Transverse colon (tissue), 4 donors: ENCODE measurements at places on chromosomes 2 and 18. TPM values are rescaled to one million over a fixed set of nuclear protein-coding genes. Genes with fewer than 3 reads are reported as not detected.

POLR1A gene
- total RNA-seq: 14.2 TPM

CCDC195 gene
- total RNA-seq: not detected

LRRTM1 gene
- 0.68 TPM for total RNA-seq

INHBB gene
- total RNA-seq: 0.20 TPM

MOGAT1 gene
- total RNA-seq: 0.80 TPM

- peak; percentile 35 for DNase-seq
Observed at GRCh38 chr18:63236921-63237846, 82.4 kb downstream of the BCL2 start.
